SHP77 (cell line): ENCODE measurements at places on chromosomes 13 and 19.

GRCh38 chr13:102309110-102309509 is 92.7 kb downstream of the FGF14 start:
- DNase-seq: peak; percentile 55

DNA sequence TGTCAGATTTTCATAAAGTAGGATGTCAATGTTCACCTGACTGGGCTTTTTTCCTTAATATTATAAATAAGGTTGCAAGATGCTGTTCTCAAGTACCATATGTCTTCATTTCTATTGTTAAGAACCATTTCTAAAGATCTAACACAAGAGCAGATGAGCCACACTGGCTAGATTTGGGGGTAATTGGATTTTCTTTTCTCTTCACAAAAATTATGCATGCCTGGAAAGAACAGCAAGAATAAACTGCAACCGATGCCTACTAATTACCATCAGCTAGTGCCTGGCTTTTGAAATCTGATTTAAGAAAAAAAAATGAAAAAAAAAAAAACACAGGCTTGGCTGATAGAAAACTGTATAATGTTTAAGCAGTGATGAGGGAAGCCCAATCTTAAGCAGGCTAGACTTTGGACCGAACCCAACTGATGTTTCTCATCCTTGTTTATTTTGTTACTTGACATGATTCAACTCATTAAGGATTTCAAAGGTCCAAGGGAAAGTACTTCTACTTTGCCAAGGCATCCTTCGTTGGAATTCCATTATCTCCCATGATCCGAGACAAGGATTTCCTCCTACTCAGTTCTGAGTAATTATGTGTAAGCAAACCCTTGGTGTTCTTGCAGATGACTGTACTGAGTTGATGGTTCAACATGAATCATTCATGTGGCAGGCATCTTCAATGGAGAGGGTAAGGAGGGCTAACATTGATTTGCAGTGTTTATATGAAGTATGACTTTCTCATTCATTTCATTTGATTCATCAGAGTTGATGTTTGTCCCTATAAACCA is 300.5 kb downstream of the SPRY2 start:
- no peak for DNase-seq

GRCh38 chr19:7489609-7490044 is 792 bp upstream of the PEX11G start:
- DNase-seq: no peak

- no peak for DNase-seq
Measured at GRCh38 chr13:112752711-112753541, 63.1 kb downstream of the ATP11A start.

DNA sequence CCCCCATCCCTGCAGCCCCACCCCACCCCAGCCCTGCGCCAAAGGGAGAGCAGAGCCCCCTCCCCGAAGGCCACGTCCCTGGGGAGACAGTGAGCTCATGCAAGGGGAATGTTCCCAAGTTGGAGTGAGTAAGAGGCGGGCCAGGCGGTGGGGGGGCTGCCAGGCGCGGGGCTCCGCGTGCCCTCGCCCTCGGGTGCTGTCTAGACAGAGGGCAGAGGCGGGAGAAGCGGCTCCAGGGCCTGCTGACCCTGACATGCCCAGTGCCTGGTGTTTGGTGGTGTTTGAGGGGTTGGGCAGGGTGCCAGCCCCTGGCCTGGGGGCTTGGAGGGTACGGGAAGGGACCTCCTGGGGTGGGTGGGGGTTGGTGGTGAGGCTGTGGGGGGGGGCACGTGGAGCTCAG is 1.0 kb downstream of the FSTL3 start:
- no peak for DNase-seq

DNA sequence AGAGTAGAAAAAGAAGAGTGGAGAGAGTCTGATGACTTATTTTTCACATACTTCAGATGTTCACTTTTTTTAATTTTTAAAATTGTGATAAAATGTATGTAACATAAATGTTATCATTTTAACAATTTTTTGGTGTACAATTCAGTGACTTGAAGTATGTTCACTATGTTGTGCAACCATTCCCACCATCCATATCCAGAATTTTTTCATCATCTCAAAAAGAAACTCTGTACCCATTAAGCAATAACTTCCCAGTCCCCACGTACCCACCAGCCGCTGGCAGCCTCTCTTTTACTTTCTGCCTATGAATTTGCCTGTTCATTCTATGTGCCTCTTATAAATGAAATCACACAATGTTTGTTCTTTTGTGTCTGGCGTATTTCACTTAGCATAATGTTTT is 43.3 kb downstream of the SKA3 start:
- DNase-seq: no peak

- no peak for DNase-seq
Measured at GRCh38 chr19:8030960-8031359, 21.6 kb upstream of the CCL25 start.

GRCh38 chr13:103607995-103608394 is 541.8 kb upstream of the SLC10A2 start:
- no peak for DNase-seq

GRCh38 chr19:30733826-30734550 is 361.8 kb downstream of the ZNF536 start:
- DNase-seq: no peak

GRCh38 chr19:14519860-14520407 is 1.7 kb upstream of the DNAJB1 start:
- no peak for DNase-seq

GRCh38 chr13:113874579-113875428 is 10.9 kb upstream of the GAS6 start:
- peak; percentile 29 for DNase-seq

DNA sequence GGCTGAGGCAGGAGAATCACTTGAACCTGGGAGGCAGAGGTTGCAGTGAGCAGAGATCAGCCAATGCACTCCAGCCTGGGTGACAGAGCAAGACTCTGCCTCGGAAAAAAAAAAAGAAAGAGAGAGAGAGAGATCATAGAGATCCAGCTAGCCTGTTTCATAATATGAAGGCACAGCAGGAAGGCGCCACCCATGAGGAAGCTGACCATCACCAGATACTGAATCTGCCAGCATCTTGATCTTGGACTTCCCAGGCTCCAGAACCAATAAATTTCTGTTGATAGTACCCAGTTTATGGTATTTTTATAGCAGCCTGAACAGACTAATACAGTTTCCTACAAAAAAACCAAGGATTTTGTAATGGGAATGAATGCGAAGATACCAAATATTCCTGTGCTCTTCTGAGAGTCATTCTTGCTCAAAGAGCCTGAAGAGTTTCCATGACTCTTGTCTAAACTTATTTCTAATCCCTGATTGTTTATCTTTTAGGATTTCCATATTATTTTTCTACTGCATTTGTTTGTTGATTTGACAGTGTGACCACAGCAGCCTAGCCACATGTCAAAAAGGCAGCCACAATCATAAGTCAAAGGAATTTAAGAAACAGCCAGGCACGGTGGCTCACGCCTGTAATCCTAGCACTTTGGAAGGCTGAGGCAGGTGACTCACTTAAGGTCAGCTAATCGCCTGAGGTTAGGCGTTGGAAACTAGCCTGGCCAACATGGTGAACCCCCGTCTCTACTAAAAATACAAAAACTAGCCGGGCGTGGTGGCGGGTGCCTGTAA is 37.7 kb upstream of the PDCD5 start:
- DNase-seq: no peak

- DNase-seq: no peak
Measured at GRCh38 chr19:43439032-43439708, 24.5 kb downstream of the TEX101 start.

DNA sequence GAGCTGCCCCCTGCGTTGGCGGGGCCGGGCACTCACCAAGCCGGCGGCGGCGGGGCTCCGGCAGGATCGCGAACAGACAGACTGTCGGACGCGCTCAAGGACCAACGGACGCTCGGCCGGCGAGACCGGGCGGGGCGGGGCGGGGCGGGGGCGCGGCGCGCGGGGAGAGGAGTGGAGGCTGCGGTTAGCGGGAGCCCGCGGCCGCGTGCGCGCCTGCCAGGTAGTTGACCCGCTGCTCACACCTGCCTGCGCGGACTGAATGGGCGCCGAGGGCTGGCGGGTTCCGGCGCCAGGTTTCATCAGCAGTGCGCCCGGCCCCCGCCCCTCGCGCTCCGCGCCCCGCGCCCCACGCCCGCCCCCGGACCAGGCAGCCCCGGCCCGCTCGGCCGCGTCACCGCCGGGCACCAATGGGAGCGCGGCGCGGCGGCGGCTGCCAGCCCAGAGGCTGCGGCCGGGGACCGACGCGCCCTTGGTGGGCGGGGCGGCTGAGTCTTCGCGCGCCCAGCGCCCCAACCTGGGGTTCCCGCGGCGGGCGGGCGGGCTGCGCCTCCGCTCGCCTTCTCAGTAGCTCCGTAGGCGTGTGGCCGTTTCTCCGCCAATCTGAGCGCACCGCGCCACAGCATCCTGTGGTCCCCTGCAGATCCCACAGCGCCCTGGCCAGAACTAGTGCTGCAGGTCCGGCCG is at the start of gene SLC7A1:
Gene SLC7A1 (minus strand): TSS at position 309 of the 684 bp plus-strand sequence. CDS start 59,500 bp downstream, outside the sequence.
- peak; percentile 81 for DNase-seq

DNA sequence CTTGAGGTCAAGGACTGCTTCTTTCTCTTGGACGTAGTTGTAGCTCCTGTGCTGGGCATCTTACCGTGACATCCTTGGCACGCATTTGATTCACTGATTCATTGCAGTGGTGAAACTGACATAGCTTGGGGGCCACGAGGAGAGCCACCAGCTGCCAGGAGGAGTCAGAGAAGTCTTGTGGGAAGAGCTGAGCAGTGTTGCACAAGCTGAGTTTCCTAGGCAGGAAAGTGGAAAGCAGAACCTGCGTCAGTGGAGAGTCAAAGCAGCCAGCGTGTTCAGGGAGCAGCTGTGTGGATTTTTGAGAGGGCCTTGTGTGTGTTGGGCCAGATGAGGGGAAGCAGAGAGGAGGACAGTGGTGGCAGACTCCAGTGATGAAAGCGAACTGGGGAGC is 5.3 kb upstream of the GPR183 start:
- DNase-seq: peak; percentile 83

- DNase-seq: no peak
Measured at GRCh38 chr13:50161052-50161451, 145.8 kb downstream of the KCNRG start.

- DNase-seq: no peak
Measured at GRCh38 chr13:65292488-65292901, 1937.6 kb downstream of the PCDH9 start.

GRCh38 chr13:28137596-28137995 is 749 bp upstream of the PAN3 start:
- DNase-seq: no peak

GRCh38 chr19:10872546-10873107 is 1.3 kb downstream of the CARM1 start:
- no peak for DNase-seq

DNA sequence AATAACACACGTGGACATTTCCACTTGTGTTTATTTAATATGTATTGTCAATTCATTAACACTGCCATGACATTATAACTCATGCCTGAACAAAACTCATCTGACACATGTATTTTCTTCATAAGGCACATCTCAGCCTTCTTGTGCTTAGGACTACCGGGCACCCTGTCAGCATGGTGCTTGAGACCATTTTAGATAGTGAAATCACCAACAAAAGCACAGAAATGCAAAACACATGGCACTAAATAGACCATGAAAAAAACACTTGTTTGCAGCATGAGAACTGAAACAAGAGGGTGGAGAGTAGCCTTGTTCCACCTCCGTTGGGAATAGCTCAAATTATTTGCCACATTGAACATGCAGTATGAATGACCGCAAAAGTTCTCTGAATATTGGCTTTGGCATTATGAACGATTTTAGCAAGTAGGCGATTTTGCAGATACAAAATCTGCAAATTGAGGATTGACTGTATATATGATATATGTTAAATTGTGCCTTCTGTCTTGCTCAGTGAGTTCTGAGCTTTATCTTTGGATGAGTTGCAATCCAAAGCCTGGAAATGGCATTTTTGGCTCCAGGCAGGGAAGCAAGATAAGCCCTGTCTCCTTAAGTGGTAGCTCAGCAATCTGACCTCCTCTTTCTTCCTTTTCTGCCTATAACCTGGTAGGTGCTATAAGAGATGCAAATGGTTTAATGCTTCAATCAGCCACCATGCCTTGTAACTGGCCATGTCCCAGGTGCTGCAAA is 328.2 kb downstream of the HS6ST3 start:
- no peak for DNase-seq

DNA sequence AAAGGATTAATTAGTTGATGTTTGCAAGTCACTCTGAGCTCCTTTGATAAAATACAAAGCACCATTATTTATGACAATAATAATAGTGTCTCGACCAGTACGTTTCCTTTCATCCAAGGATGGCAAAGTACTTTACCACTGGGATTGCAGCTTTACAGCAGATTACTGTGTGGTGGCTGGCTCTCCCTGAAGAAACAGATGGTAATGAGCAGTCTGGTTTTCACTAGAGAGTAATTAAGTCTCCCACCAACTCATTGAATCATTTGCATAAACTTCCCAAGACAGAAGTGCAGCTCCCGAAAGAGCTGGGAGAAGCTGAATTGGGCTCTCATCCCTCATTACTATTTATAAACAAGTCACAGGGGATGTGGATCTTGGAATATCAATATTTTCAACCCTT is 48.7 kb downstream of the KLF5 start:
- no peak for DNase-seq

DNA sequence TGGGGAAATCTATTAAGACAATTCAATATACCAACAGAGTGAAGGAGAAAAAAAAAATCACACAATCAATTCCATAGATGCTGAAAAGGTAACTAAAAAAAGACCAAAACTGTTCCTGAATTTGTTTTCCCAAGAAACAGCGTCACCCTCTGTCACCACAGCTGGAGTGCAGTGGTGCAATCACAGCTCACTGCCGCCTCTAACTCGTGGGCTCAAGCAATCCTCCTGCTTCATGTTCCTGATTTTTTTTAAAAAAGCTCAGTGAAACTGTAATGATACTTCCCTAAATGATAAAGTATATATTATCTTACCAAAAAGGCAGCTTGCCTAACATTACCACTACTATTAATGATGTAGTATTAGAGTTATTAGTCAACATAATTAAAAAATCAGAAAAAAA is 19.6 kb upstream of the ZFP14 start:
- DNase-seq: no peak

DNA sequence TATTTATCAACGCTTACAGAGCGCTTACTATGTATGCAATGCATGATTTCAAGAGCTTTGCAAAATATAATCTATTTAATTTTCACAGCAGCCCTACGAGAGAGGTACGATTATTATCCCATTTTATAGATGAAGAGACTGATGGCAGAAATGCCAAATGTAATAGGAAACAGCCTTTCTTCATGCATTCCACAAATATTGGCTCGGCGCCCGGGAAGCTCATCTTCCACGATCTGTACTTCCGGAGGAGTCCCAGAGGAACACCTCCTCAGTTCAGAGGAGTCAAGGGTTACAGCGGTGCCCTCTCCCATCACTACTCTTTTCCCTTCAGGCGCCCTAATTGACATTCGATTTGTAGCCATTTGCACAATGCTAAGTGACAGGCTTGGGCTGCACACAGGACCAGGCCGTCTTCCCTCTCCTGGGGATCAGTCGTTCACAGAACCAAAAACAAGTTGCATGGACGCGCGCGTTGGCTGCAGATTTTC is 1.1 kb upstream of the ARHGAP35 start:
- DNase-seq: peak; percentile 93
